GF-D8 (cell line): ENCODE measurements at places on chromosomes 4 and X.

GRCh38 chr4:5222047-5222446 lies 170.8 kb downstream of the STK32B start:
- no peak for DNase-seq

DNA sequence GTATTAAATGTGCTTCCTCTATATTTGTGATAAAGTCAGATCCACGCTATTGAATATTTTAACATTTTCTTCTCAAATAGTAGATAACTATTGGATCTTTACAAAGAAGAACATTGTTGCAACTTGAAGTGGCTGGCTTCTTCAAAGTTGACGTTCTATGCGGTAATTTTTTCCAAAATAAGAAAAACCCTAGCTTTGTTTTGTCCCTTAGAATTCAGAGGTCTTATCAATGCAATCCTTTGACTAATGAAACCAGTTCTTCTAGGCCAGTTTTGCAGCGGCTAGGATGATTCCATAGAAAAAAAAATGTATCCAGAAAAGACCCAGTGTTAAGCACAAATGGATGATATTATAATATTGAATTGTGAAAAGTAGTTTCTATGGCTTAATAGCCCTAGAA lies 89.6 kb downstream of the ANTXR2 start:
- no peak for DNase-seq

GRCh38 chr4:100889898-100890297 lies 372.1 kb upstream of the EMCN start:
- no peak for DNase-seq

GRCh38 chr4:137659431-137659830 lies 127.1 kb upstream of the PCDH18 start:
- no peak for DNase-seq

DNA sequence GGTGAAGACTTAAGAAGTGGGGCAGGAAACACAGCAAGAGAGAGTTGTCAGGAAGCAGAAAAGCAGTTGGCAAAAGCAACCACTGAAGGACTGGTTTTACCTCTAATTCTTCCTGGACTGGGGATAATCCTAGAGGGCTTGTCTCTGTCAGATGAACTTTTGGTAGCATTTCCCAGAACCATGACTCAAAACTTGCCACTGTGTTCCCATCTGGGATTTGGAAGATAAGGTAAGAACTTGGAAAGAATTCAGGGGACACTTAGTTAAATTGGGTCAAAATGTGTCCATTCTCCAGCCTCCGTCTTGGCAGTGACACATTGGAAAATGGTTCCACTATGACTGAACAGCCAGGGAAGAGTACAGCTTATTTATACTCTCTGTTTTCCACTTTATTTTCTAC lies 55.7 kb downstream of the CD38 start:
- no peak for DNase-seq

DNA sequence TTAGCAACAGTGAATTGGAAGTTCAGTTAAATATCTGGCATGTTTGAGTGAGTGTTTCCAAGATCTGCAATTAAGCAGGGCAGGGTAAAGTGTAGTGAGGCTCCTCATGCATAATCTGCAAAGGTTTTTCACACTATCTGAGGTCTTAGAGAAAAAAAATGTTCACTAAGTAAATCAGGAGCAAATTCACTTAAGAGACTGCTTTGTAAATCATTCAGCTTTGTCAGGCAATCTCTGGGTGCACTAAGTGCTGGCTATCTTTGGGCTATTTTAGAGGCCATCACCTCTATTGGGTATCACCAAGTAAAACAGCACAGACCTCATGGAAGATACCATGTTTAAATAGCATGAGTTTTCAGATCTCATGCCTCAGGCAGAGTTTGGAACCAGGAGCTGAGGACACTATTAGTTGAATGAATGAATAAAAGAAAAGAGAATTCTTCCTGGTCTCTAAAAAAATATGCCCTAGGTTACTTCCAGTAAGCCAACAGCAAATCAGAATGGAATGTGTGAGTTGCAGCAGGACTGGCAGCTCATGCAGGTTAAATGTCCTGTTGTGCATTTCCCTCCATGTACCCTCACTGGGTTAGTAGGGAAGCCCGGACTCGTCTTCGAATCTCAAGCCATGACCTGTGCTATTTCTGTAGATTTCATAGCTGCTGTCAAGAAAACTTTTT lies 195.3 kb downstream of the KCNIP4 start:
- DNase-seq, result no peak

DNA sequence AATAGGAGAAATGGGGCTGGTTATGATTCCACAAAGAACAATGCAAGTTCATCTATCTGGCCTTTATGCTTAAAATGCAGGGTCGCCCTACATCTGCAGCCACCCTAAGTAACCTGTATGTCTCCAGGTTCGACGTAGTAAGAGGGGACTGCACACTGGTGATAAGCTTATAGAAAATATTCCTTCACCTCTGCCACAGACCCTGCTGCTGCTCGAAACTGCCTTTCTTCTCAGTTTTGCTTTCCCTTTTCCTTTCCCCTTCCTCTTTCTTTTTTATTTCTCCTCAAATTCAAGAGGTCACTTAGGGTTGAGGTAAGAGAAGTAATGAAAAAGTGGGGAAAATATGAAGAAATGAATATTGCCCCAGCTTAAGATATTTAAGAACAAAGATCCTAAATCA lies 123.5 kb downstream of the DCHS2 start:
- no peak for DNase-seq

- no peak for DNase-seq
Observed at GRCh38 chr4:45946699-45947098, 177.2 kb downstream of the GABRG1 start.

DNA sequence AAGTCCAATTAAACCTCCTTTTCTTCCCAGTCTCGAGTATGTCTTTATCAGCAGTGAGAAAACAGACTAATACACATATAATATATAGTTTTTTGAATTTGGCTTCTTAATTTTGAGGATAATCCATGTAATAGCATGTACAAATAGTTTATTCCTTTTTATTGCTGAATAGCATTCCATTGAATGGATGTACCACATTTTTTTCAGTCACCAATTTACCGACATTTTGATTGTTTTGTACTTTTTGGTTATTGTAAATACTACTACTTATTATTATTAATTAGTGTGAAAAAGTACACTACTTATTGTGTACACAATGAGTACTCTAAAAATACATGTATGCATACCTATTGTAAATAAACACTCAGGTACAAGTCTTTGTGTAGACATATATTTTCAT lies 42.3 kb upstream of the ANXA10 start:
- DNase-seq, result no peak

- no peak for DNase-seq
Observed at GRCh38 chr4:120720354-120720934, 202.1 kb downstream of the PRDM5 start.

DNA sequence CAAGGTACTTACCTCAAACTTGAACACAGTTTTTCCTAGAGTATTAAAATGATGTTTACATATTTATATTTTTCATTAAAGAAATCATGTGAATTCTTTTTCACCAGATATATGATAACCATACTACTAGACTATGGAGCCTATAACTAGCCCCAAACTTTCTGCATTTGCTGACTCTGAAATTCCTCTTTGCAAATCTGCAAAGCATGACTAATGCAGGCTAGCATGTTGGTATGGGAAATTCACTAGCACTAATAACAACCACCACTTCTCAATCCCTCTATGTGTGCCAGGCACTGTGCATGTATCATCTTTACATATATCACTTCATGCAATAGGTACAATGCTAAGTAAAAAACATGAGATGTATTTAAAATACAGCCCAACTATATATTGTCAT lies 51.1 kb downstream of the SLC10A7 start:
- DNase-seq, result no peak

DNA sequence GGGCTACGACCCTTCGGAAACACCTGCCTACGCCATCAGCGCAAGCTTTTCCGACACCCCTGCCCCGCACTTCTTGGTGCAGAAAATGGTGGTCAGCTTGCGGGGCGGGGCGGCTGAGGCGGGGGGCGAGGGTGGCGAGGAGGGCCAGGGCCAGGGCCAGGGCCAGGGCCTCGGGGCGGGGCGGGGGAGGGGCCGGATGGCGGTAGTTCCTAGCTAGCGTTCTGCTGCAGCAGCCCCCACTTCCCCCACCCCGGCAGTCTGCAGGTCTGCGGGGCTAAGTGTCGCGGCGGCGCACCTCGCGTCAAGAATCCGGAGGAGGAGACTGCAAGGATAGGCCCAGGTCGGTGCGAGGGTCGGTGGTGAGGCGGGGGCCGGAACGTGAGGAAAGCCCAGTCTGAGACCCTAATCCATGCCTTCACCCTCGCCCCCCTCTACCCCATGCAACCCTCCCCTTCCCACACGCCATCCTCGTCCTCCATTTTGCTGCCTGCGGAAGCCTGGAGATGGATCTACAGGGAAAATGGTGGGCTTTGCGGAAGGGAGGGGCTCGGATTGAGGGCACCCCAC lies 600 bp downstream of the BEX4 start:
- no peak for DNase-seq

DNA sequence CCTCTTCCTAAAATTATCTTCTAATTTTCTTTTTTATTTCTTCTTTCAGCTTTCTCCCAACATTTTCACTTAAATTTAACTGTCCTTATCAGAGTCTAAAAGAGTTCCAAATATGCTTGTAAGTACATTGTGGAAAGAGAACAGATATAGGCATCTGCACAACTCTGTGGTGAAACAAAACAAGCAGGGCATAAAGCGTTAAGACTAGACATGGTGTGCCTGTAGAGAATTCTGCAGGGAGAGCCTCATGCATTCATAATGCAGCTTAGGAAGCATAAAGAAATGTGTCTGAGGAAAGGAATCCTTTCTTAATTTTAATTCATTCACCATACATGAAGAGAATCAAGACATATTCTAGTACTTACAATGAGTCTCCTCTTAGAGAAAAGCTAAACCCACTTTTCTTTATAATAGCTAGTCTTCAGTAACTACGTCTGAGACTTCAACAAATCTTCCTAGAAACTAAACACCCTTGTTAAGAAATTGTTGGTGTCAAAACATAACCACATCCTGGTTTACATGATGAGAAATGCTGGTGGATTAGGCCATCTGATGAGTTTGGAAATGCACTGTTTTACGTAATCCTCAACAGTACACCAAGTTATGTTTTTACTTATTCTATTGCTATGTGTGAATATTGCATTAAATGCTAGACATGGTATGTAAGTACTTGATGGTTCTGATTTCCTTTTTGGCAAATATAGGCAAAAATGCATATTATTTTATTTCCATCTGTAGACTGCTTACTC lies 307.8 kb upstream of the GIMD1 start:
- peak; percentile 96 for DNase-seq

GRCh38 chr4:174005422-174005821 lies 278.0 kb downstream of the FBXO8 start:
- DNase-seq, result no peak

GRCh38 chr4:128582427-128582870 lies 227.1 kb upstream of the JADE1 start:
- DNase-seq, result no peak

GRCh38 chr4:168565130-168565529 lies 68.3 kb downstream of the PALLD start:
- no peak for DNase-seq

DNA sequence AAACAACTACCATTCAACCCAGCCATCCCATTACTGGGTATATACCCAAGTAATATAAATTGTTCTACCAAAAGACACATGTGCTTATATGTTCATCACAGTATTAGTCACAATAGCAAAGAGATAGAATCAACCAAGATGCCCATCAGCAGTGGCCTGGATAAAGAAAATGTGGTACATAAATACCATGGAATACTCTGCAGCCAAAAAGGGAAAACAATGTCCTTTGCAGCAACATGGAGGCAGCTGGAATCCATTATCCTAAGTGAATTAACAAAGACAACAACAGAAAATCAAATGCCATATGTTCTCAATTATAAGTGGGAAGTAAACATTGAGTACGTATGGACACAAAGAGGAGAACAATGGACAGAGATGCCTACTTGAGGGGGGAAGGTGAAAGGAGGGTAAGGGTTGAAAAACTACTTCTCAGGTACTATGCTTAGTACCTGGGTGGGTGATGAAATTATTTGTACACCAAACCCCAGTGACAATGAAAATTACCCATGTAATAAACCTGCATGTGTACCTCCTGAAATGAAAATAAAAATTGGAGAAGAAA lies 632.1 kb upstream of the AADAT start:
- no peak for DNase-seq

DNA sequence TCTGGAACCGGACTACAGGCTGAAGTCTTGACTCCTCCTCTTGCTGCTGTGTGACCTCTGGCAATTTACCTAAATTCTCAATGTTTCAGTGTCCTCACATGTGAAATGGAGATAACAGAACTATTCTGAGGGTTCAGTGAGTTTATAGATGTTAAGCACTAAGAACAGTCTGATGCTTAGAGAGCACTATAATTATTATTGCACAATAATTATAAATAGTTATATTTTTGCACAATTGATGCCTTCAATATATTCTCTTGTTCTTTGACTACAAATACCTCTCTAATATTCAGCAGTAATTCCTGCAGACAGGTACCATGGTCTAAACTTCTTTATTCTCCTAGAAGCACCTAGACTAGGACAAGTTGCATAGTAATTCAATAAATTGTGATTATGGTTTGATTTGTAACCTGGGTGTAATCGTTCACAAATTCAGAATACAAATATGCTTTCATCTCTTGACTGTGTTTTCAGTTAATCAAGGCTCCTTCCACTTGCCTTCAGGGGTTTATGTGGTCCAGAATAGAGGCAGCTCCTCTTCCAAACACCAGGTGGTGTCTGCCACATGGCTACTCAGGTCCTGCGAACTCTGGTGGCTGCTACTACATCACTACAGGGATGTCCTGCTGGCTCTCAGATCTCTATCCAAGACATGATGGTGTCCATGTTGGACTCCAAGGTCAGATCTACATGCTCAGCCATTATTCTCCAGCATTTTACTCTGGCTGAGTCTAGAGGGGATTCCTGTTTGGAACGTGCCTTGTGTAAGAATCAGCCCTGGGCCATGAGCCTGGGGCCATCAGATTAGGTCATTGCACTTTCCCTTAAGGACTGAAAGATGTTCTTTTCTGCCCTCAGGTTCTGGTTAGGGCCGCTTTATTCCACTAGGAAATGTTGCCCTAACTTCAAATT lies 103.4 kb downstream of the QRFPR start:
- no peak for DNase-seq

DNA sequence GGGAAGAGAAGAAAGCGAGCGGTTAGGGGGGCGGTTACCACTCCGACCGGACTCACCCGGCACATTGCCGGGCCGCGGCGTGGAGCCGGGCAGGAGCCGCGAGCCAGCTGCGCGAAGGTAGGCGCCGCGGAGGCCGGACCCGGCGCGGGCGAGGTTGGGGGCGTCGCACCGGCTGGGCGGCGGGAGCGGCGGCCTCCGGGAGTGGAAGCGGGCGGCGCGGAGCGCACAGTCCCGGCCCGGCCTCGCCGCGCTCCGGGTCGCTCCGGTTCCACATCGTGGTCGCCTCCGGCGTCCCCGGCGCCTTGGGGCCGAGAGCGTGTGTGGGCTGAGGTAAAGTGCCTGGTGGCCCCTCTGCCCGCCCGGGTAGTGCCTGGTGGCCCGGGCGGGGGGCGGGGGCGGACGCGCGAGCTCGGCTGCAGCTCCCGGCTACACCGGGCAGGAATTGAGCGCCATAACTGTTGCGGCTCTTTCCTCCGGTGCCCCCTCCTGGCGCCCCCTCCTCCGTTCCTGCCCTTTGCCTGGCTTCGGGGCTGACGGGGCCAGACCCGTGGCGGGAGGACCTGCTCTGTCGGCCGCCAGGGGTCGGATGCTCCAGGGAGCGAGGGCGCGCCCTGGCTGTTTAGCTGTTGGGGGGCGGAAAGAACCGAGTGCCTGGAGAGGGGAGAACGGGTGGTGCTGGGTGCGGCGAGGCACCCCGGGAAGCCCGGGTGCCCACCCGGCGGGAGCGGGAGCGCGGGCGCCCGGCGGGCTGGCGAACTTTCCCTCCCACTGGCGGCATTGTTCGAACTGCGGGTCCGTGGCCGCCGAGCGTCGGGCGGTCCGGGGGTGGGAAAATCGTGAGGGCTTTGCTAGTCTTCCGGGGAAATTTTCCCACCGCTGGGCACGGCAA lies 626 bp downstream of the JADE3 start:
- no peak for DNase-seq
